ENCODE measurements at places on chromosomes 3 and 15.

- DNase-seq = no peak
Observed at GRCh38 chr15:94127006-94127405, 104.4 kb upstream of the MCTP2 start.

DNA sequence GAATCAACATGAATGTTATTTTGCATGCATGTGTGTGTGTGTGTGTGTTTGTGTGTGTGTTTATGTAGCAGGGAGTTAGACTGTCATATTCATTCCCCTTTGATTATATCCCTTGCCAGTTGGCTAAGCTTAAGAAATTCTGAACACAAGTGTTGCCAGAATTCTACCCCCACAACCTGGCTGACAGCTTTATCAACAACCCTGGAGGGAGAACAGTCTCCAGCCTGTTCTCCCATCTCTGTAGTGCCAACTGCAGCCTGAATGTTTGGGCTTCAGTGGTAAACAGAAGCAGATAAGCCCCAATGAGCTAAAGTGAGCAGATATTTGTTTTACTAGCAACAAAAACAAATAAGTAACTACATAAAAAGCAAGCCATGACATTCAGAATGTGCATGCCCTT is 162.6 kb upstream of the ABI3BP start:
- no peak for DNase-seq

GRCh38 chr3:9141928-9142289 is 107.5 kb downstream of the SRGAP3 start:
- DNase-seq = no peak

DNA sequence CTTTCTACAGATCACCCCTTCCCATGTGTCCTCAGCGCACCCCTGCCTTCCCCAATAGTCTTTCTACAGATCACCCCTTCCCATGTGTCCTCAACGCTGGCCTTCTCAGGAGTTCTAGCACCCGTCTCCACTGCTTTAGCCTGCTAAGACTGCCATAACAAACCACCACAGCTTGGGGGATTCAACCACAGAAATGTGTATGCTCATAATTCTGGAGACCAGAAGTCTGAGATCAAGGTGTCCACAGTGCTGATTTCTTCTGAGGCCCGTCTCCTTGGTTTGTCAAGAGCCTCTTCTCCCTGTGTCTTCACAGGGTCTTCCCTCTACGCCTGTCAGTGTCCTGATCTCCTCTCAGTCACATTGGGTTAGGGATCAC is 68.1 kb upstream of the CGNL1 start:
- no peak for DNase-seq

DNA sequence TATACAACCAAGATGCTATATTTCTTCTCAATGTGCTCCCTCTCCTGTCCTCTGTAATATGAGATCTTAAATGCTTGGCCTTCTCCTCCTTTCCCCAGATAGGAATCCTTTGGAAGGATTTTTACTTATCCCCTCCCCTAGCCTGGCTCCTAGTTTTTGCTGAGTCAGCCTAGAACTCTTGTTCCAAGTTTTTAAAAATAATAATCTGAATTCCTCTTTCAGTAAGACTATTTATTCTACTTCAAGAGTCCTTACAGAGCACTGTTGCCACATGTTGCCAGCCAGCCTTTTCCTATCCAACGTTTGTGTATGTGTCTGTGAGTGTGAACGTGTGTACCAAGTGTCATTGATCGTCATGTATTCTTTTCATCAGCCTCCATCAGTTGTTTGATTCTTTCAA is 11.0 kb upstream of the KCNMB2 start:
- no peak for DNase-seq

GRCh38 chr3:17023006-17023664 is 138.4 kb downstream of the PLCL2 start:
- no peak for DNase-seq

DNA sequence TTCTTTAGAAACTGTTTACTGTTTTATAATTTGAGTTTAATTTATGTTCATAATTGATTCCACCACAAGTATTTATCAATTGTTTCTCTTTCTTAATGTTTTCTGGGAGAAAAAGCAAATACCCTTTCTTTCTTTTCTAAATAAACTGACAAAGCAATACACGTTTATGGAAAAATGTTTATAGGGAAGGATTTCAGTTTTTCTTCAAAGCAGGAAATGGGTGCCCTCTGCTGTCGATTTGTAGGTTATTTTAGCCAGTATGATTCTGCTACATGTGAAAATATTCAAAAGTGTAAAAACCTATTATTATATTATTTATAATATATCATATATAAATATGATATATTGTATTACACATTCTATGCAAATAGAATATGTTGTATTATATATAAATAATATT is 921.0 kb upstream of the ROBO1 start:
- no peak for DNase-seq

- DNase-seq = peak; percentile 36
Observed at GRCh38 chr3:134406331-134407238, 32.3 kb upstream of the AMOTL2 start.

DNA sequence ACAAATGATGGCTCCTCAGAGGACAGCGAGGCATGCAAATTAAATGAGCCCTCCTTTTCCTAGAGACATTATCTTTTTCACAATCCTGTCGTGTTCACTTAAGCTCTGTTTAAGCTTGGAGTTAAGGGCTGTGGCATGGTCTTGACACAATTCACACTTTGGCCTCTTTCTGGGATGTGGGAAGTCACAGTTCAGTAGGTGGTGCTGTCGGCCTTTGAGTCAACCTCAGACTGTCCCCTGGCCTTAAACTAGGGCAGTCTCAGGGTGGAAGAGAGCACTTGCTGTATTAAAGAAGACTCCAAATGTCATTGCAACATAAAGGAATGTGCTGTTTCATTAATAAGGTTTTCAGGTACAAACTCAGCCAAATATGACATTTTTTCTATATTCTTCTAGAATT is 351.0 kb downstream of the MCTP2 start:
- peak; percentile 30 for DNase-seq
